ENCODE measurements at places on chromosomes 1 and 21.

DNA sequence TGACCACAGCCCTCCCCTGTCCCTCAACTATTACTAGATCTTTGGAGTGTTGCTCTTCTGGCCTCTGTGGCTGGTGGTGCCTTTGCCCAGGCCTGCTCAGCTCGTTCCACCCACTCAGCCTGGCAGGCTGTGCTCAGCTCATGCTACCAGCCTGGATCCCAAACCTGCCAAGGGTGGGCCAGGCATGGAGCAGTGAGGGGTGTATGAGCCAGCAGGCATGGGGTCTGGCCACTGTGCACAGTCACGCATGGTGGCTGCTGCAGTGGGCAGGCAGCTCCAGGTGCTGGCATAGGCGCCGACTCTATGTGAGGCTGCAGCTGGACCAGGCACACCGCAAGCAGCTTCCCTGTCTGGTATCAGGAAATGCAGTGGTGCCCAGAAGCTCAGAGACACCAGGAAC lies 449.9 kb downstream of the MATN1 start:
- DNase-seq = no peak

GRCh38 chr1:162701286-162701685 lies 69.0 kb downstream of the DDR2 start:
- DNase-seq = no peak

GRCh38 chr1:84181350-84182005 lies 37.4 kb downstream of the PRKACB start:
- DNase-seq = no peak

DNA sequence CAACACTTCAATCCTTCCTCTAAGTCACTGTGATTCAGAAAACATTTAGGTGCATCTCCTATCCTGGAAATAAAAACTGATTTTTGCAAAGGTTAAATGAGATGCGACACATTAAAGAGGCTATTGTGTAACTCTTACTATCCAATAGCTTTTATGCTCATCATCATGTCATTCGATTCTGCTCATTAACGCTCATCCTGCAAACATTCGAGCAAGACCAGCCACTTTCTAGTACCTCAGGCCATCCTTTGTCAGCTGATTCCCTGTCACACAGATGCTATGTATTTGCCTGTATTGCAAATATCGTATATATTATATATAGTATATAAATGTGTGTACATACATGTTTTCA lies 131.6 kb downstream of the TLR5 start:
- no peak for DNase-seq

DNA sequence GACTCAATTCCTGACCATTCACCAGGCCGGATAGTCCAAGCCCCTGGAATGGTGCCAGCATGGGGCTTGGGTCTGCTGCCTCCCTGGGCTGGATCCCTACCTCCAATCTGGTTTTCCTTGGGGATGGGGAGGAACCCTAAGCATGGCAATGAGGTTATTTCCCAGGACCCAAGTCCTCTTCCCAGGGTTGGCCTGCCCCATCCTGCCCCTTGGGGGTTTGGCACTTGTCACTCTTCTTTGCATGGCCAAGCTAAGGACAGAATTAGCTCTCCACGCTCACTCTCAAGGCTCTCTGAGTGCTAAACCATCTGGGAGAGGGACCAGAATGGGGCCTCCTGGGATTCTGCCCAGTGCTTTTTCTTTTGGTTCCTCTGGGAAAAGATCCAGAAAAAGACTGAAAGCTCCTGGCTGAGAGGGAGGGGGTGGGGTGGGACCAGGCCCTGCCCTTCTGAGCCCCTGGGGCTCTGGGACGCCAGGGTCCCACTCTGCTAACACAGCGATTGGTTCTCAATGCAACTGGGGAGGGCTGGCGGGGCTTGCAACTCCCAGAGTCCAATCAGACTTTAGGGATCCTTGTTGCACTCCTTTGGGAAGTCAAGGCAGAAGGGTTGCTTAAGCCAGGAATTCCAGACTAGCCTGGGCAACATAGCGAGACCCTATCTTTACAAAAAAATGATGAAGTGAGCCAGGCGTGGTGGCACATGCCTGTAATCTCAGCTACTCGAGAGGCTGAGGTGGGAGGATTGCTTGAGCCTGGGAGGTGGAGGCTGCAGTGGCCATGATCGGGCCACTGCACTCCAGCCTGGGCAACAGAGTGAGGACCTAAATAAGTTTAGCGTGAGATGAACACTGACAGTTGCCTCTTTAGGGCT lies 52.7 kb downstream of the DHRS3 start:
- DNase-seq = peak; percentile 33

DNA sequence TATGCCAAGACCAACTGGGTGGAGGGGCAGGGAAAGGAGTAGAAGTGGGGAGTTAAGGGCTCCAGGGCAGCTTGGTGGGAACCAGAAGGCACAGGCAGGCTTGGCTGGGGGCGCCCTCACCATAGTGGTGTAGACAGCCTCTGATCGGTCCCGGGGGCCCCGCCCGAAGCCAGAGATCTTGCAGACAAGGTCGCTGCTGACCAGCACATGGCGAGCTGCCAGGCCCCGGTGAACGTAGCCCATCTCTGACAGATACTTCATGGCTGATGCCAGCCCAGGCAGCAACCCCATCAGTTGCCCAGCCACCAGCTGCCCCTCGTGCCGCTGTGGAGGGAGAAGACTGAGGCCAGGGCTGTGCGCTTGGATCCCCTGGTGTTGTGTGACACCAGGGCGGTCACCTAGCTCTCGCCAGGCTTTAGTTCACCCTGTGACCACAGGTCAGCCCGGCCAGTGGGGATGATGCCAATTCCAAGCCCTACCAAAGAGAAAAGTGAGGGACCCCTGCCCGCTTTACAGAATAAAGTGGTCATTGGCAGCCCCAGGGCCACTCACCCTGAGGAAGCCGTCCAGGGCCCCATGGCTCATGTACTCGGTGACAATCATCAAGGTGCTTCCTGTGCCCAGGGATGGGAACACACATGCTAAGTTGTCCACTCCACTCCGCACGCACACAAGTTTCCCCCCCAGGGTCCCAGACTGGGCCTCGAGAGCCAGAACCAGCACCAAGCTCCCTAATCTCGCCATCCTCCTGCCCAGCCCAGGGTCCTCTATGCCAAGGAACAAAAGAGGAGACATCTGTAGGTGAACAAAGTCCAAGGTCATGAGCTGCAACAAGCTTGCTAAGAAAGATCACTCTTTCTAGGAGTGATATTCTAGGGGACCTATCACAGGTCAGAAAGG lies 28.2 kb downstream of the CDCA8 start:
- no peak for DNase-seq

DNA sequence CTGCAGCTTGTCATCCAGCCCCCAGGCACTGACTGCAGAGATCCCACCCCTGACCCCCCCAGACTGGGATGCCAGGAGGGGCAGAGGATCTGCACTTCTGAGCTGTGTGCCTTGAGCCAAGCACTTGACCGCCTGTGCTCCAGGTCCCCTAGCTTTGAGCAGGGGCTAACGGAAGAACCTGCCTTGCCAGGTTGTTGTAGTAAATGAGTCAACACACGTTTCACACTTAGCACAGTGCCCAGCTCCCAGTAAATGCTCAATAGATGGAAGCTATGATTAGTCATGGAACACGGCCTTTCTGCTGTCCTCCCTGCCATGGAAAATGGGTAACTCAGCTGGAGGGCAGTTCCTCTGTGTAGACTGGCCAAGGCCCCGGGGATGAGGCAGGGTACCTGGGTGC lies 24.1 kb downstream of the IFFO2 start:
- DNase-seq = no peak

DNA sequence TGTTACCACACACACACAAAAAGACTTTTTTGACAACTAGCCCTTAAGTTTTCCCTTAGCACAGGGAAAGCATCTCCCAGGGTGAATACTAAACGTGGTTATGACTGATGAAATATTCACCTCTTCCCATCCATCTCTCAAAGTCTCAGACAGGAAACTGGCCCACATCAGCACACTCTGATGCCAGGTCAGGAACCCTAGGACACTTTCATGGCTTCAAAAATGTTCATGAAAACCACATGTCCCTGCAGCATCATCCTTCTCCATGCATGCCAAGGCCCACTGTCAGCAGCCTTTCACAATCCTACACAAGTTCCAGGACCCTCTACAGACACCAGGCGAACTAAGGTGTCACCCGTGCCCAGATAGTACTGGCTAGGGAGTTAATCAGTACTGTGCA lies 68.7 kb downstream of the DNTTIP2 start:
- no peak for DNase-seq

- no peak for DNase-seq
Measured at GRCh38 chr1:43427524-43427923, 26.2 kb downstream of the HYI start.

DNA sequence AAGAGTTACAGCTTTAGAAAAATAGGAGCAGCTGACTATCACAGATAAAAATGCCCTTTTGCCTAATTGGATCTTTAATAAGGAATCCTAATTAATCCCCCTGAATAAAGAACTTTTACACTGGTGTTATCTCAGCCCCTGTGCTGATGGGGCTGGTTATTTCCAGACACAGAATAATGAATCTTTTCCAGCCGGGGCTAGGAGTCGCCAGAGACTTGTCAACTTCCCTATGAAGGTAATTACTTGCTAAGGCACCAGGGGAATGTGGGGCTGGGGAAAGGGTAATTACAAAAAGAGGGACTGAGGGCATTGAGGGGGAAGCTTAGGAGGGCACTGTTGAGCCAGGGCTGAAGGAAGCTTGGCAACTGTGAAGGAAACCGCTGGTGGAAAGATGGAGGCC lies 34.5 kb downstream of the HMGB4 start:
- DNase-seq = no peak

- no peak for DNase-seq
Measured at GRCh38 chr1:47759251-47759935, 237.8 kb downstream of the TRABD2B start.

GRCh38 chr21:15732290-15732995 lies 2.7 kb downstream of the USP25 start:
- DNase-seq = no peak

DNA sequence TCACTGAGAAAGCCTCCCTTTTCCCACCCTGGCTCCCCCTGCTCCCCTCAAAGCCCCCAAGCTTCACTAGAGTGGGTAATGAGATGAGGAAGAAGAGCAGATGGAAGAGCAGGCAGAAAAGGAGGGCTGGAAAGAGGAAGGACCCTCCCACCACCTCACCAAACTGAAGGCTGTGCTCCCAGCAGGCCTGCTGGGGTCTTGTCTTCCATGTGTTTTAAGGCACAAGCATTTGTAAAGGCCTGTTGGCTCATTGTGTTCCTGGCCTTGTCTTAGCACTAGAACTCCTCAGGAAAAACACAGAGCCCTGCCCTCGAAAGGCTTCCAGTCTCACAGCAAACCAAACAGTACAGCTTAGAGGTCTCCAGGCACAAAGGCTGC lies 51.5 kb downstream of the TOMM20 start:
- DNase-seq = no peak

DNA sequence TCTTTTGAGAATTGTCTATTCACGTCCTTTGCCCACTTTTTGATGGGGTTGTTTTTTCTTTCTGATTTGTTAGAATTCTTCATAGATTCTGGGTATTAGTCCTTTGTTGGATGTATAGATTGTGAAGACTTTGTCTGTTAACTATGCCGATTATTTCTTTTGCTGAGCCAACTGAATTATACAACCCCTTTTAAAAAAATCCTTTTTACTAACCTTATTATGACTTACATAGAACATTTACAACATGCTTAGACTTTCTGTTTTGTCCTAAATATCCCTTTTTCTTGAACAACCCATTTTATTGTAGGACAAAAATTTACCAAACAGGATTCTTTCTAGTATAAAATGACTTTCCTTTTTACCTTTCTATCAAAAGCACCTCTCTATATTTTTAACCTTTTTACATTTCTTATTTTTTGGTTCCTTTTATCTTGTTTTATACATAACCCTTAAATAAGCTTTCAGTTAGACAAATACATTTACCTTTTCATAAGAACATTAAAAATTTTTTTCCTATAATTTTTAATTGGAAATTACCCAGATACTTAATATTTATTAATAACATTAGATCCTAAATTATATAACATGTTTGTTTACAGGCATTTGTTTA lies 70.4 kb upstream of the TTLL7 start:
- no peak for DNase-seq

GRCh38 chr1:193192586-193192985 lies 6.2 kb upstream of the B3GALT2 start:
- no peak for DNase-seq

GRCh38 chr1:228297822-228298221 lies 90.0 kb downstream of the OBSCN start:
- DNase-seq = no peak

DNA sequence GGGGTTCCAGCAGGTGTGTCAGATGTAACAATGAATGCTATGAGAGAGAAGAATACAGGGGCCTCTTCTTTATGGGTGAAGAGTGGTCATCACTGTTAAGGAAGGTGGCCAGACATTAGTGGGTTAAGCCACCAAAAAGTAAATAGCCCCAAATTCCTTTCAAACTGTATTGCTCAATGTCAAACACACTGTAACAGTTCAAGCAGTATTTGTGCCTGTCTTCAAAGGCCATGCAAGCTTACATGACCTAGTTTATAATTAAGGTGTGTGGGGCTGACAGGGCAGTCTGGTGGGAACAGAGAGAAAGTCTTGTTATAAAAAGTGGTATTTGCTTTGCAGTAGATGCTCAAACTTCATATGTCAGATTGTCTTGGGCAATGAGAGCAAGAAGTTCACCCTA lies 18.5 kb downstream of the CHIT1 start:
- DNase-seq = no peak

DNA sequence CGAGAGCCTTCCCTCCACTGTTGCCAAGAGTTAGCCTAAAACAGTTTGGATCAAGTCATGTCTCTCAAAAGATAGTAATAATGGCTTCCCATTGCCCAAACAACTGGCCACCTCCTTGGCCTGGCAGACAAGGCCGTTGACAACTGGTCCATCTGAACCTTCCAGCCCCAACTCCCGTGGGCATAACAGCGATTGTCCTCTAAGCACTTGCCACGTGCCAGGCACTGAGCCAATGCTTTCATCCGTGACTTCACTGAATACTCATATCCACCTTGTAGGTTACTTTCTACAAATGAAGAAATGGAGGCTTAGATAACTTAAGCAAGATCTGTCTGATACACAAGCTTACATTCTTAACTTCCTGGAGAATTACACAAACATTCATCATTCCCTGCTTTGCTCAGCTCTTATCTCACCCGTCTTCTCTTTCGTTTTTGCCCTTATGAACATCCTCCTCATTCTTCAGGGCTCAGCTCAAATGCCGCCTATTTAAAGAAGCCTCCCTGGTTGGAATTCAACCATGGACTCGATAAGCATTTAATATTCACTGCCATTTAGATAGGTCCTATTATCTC lies 106.4 kb downstream of the KCND3 start:
- peak; percentile 39 for DNase-seq

GRCh38 chr21:42174173-42174572 lies 44.8 kb upstream of the ABCG1 start:
- DNase-seq = no peak

GRCh38 chr1:54017979-54018378 lies at the start of gene LDLRAD1:
LDLRAD1 (minus strand) TSS chr1:54018186; CDS start chr1:54018112, 74 bp downstream.
- no peak for DNase-seq

GRCh38 chr1:173502104-173502503 lies 25.0 kb downstream of the PRDX6 start:
- DNase-seq = no peak

GRCh38 chr1:236904892-236905741 lies 99.1 kb downstream of the MT1HL1 start:
- no peak for DNase-seq

DNA sequence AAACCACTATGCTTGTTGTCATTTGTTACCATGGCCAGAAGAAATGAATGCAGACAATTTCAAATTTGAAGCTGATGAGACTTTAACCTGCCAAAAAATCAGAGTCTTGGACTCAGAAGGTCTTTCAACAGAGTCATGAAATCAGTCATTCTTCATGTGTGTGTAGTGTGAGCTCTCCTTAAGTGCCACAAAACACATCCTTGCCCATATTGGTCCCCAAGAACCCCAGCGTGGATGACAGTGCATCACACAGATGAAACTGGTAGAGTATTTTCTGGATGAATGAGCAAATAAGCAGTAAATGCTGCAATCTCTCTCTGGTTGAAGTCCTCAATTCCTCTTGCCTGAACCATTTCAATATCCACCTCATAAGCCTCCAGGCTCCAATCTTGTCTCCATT lies 28.7 kb upstream of the ETS2 start:
- no peak for DNase-seq

Measured in NCI-H1092 (cell line).